Left renal pelvis (tissue), 4 donors: ENCODE measurements at places on chromosomes 11 and 22.

- no peak for DNase-seq
These were observed 21.2 kb upstream of the ALDH3B2 start for GRCh38 chr11:67695606-67696005.

GRCh38 chr22:50734986-50735738, 2.8 kb upstream of the ACR start:
- no peak for DNase-seq

GRCh38 chr22:47630741-47631534, 868.5 kb downstream of the TBC1D22A start:
- no peak for DNase-seq

DNA sequence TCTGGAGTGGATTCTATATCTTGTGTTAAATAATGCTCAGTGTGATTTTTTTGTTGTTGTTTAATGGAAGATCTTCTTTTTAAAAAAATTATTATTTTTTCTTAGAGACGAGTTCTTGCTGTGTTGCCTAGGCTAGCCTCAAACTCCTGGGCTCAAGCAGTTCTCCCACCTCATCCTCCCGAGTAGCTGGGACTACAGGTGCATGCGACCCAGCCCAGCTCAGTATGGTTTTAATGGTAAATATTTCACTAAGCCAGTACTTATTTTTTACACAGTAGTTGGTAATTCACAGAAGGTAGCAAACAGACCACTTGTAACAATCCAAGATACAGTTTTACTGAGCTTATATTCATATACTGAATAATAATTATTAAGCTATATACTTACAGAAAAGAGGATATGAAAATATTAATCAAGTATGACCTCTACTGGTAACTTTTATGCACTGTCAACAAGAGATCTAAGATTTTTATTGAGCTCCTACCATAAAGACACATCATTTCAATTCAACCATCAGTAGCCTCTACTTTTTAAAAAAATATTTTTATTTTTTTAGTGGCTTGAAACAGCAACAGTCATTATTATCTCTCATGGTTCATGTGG, 6.1 kb upstream of the CD59 start:
- no peak for DNase-seq

DNA sequence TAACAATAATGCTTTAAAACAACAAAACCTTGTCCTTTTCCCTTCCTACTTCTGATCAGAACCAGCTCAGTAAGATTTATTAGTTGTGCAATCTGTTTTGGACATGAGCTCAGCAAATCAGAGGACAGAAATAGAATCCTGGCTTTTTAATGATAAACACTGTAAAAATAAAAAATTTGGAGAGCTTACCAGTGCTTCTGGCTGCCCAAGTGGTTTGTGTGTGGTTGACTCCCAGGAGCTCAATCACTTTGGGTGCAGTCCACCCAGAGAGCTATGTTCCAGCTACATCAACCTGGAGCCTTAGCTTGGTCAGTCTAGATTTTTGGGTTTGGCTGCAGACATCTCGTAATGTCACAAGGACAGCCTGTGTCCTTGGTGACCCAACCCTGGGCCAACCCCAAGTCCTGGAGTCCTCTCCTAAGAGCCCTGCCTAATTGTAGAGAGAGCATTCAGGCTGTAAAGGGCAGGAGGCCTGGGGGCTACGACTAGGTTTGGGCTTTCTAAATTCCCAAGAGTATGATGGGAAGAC, 28.5 kb downstream of the CD44 start:
- DNase-seq, result no peak

DNA sequence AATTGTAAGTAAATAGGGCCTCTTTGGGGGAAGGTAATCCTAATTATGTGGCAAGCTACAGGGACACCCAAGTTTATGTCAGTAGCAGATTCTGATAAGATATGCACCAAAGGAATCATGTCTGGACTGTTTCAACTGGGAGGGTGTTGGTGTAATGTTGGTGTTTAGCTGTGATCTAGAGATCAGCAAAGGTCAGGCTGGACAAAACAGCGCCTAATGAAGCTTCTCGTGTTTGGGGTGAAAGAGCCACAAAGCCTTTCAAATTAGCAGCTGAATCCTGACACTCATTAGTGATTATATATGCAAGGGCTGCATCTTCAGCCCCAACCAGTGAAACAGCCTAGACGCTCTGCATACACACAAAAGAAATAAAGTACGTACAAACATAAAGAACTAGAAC, 106.3 kb downstream of the MPPED2 start:
- no peak for DNase-seq

DNA sequence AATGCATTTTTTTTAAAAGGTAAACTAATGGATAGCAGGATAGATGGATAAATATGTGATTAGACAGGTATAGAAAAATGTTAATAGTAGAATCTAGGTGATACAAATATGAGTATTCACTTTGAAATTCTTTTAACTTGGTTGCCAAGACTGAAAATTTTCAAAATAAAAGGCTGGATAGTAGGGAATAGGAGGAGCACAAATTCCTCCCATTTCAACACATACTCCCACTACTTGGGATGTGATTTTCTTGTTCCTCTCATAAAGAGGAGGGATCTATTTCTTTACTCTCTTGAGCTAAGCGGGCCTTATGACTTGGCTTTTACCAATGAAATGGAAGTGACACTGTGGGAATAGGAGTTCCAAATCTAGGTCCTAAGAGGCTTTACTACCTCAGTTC, 35.9 kb downstream of the PIK3C2A start:
- DNase-seq, result no peak

- no peak for DNase-seq
These were observed 10.3 kb downstream of the CD81 start for GRCh38 chr11:2387266-2387987.

- DNase-seq, result no peak
These were observed 43.3 kb upstream of the WEE1 start for GRCh38 chr11:9530020-9530621.

GRCh38 chr11:18495703-18496102, 31.0 kb downstream of the TSG101 start:
- DNase-seq, result no peak

DNA sequence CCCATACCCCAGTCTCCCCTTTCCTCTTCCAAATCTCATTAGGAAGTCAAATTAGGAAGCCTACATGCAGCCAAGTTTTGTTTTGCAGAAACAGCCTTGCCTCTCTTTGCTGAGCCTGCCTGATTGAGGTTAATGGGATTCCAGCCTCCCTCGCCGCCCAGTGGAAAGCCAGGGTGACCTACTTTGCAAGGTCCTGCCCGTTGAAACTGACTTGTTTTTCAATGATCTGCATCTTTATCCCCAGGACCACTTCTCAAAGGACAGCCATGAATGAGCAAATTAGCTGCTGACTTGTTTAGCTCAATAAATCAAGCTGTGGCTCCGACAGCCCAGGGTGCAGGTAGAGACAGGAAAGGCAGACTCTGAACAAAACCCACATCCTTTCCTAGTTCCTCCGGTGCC, 110.4 kb downstream of the RRAS2 start:
- no peak for DNase-seq

DNA sequence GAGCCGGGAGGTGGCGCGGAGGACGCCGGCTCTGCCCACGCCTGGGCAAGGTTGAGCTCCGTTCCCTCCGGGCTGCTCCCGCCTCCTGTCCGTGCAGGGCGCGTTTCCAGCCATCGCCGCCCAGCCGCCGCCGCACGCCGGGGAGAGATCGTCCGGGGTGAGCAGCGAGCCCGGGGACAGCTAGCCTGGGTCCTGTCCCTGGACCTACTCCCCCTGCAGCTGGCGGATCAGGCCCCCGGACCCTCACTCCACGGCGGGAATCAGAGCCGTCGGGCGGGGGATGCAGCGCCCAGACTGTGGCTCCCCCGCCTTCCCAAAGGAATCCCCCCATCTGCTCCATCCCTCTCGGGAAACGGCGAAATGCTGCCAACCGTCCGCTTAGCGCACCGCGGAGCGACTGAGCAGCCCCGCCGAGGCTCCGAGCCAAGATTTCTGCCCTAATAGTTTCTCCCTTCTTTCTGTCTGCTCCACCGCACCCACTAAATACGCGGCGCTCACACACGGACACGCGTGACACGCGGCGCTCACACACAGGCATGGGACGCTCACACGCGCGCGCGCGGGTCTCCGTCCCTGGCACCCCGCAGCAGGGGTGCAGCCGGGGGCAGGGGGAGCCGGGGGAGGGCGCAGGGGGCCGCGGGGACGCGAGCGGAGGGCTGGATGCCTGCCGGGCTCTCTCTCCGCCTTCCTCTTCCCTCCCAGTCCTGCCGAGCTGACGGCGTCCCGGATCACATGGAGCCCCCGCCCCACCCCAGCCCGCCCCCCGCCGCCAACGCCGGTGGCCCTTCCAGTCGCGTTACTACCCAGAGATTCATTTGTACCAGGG, at the start of gene KCNJ5:
KCNJ5 (plus strand) TSS at position 814 of the 826 bp plus-strand sequence. CDS start 19,918 bp downstream, outside the sequence.
- DNase-seq, result no peak

- no peak for DNase-seq
These were observed 1630.1 kb upstream of the TENM4 start for GRCh38 chr11:81070948-81071347.

- no peak for DNase-seq
These were observed 5.9 kb downstream of the USP2 start for GRCh38 chr11:119375337-119376196.

DNA sequence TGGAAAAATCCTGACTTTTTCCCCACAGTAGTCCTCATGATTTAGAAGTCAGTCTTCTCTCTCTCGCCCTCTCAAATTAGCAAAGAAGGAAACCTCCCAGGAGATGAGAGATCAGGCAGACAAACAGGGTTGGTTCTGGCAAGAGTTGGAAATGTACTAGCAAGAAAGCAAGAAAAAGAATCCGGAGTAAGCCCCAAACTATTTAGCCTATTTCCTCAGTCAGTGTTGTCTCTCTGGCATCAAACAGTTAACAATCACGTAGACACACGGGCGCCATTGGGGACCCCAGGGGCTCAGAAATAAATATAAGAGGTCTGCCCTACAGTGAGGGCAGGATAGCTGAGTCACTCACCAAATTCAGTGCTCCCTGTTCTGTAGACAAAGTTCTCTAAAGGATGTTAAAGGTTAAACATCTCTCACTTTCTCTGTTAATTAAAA, 4.7 kb downstream of the C11orf52 start:
- DNase-seq, result no peak

GRCh38 chr11:12024254-12024926, 16.0 kb upstream of the DKK3 start:
- no peak for DNase-seq
